ENCODE measurements at places on chromosomes 11 and 22.

- no peak for DNase-seq
Observed at GRCh38 chr22:47587861-47588577, 825.6 kb downstream of the TBC1D22A start.

DNA sequence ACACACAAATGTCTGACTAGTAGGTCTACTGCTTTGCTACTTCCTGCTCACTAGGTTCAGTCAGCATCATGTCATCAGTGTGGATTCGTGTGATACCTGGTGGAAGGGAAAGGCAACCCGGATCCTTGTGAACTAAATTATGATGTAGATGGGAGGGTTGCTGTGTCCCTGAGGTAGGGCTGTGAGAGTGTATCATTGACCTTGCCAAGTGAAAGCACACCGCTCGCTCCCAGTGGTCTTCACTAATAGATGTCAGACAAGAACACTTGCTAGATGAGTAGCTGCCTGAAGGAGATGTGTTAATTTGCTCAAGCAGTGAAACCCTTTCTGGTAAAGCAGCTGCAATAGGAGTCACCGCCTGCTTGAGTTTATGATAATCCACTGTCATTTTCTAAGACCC, 119.4 kb downstream of the WNT7B start:
- DNase-seq: no peak

DNA sequence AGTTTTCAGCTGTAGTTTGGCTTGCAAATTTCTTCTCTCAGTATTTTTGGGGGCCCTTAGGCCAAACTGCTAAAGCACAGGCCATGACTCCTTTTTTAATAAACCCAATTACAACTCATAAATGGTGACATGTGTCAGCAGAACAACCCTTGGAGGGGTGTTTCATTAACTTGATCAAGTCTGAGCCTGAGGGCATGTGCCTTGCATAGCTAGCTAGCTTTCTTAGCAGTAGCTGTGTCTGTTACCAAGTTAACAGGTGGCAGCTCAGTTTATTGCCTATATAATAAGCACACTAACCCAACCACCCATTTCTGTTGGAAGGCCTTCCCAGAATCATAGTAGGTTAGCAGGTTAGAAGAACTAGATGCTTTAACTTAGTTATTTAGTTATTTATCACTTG, 950.3 kb upstream of the CCDC90B start:
- no peak for DNase-seq

DNA sequence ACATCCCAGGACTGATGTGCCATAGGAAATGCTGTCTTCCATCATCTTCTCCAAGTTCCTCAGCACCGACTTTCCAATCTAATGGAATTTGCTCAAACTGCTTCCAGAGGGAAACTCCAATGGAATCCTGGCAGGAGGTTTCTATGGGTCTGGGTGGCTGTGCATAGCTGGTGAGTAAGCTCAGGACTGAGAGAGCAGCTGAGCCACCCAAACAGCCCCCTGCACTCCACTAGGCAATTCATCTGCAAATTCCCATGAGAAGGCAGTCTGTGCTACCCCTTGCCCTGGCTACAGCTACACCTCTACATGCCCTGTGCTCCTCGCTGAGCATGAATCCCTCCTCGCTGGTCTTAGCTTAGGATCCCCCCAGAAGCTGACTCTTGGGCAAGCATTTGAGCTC, 127.9 kb upstream of the CSNK2A3 start:
- no peak for DNase-seq

GRCh38 chr22:26974914-26975803, 317.8 kb downstream of the MIAT start:
- no peak for DNase-seq

DNA sequence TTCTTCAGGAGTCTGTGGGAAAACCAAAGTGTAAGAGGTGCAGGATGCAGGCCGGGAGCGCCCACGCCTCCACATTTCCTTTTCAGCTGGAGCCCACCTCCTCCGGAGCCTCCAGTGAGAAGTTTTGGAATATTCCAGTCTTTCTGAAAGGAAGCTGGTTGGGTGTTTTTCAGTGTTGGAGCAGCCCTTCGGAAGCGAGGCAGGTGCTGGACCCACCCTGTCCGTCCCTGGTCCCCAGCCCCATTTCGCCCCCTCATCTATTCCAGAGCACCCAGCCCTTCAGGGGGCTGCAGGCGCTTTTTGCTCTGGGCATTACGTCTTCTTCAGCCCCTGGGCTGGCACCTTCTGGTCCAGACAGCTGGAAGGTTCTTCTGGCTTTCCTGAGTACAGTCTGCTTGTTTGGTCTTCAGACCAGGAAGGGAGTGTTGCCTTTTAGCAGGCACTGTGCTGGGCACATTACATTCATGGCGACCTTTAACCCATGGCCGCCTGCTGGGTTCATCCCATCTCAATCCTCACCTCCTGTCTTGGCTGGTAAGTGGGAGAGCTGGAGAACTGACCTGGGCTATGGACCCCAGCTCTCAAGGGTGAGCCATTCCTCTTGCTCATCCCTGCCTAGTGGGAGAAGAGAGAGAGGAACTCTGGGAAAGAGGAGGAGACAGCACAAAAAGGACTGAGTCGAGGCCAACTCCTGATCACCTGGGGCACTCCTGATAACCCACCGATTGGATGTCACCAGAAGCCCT, 710 bp upstream of the THY1 start:
- DNase-seq: no peak

- no peak for DNase-seq
Observed at GRCh38 chr11:16911658-16912057, 102.6 kb downstream of the PLEKHA7 start.

DNA sequence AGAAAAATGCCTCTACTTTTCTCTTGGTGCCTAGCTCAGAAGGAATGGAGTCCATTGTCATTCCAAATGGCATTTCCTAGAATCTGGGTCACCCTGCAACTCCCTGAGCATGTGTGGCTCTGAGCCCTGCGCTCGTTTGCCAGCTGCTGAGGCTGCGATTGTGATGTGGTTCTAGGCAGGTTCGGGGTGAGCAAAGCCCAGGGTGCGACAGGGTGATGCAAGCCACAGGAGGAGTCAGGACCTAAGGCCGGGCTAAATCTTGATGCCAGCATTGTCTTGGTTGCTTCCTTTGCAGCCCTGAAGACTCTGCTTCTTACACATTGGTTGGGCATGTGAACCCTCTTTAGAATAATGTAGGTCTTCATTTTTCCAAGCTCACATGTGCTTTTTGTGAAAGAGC, 131.0 kb downstream of the MORC2 start:
- no peak for DNase-seq

- no peak for DNase-seq
Observed at GRCh38 chr11:43392713-43393112, 34.0 kb downstream of the TTC17 start.
